ENCODE measurements at places on chromosomes 11 and 22.

DNA sequence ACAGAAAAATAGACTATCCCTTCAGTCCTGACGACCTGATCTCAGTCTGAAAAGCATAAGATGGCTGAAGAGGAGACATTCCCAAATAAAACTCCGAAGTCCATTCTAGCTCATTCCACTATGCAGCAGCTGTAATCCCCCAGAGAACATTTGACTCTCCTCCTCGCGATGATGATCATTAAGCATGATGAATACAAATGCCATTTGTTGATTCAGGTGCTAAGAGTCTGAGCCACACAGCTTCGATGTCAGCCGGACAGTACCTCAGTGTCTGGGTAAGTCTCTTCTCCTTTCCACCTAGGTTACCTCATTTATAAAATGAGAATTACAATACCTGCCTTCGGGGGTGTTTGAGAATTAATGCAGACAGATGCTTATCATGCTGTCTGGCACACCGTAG is 94.8 kb downstream of the TENM4 start:
- DNase-seq = no peak

- DNase-seq = no peak
Observed at GRCh38 chr11:134032043-134032442, 36.8 kb upstream of the JAM3 start.

DNA sequence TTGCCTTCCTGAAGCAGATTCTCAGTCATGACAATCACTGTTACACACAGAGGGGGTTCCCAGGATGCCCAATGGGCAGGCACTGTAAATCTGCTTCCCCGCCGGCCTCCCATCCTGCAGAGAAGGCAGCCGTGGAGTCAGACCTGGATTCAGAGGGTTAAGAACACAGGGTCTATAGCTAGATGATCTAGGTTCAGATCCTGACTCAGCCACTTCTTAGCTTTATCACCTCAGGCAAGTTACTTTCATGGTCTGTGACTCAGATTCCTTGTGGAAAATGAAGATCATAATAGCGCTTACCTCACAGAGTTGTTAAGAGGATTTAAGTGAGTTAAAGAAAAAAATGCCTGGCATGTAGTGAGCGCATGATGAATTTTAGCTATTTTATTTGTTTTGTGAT is 95.9 kb downstream of the TIMP3 start:
- DNase-seq = no peak

DNA sequence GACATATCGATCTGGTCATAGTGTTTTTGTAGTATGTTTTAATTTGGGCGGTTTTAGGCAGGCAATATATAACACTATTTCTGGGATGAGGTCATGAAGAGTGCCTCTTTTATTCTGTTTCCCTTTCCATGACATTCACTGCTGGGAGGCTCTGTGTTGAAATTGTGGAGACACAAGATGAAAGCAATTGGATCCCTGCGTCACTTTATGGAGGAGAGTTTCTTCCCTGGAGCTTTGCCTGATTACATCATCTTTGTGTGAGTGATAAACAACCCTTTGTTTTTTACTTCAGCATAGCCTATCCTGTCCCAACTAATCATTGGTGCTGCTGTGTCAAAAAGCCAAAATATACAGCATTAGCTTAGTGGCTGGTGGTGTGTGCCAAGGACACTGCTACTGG is 48.6 kb downstream of the PARVG start:
- no peak for DNase-seq

DNA sequence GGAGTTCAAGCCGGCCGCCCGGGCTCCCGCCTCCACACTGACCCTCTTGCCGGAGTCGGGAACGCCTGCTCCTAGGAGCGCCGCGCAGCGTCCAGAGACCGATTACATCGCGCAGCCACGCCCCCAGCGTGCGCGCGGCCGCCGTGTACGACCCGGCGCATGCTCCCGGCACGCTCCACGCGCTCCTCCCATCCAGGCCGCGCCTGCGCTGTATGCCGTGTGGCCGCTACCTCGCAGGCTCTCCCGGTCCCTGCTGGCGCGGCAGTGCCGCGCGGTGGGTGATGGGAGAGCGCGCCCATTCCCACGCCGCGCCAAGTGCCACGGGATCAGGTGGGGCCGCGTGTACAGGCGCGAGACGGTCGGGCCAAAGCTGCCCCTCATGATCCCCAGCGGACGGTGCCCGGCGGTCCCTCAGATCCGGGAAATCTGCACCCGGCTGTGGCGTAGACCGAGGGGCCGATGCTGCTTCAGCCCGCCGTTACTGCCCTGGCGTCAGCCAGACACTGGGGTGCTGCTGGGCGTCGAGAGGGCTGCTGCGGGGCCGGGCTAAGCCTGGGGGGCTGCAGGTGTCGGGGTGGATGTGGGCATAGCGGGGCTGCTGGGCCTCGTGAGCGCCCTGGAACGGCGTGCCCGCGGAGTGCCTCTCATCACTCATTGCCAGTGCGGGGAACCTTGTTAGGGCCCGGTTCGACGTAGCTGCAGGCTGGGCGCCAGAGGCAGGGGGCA is at the start of the genes GNB1L and RTL10:
Gene GNB1L, minus strand, starts transcription at position 97 of the 726 bp plus-strand sequence. CDS start 33,519 bp downstream, outside the sequence.
Gene RTL10, minus strand, starts transcription at position 97 of the 726 bp plus-strand sequence. CDS start 2,613 bp downstream, outside the sequence.
- DNase-seq = peak; percentile 97

DNA sequence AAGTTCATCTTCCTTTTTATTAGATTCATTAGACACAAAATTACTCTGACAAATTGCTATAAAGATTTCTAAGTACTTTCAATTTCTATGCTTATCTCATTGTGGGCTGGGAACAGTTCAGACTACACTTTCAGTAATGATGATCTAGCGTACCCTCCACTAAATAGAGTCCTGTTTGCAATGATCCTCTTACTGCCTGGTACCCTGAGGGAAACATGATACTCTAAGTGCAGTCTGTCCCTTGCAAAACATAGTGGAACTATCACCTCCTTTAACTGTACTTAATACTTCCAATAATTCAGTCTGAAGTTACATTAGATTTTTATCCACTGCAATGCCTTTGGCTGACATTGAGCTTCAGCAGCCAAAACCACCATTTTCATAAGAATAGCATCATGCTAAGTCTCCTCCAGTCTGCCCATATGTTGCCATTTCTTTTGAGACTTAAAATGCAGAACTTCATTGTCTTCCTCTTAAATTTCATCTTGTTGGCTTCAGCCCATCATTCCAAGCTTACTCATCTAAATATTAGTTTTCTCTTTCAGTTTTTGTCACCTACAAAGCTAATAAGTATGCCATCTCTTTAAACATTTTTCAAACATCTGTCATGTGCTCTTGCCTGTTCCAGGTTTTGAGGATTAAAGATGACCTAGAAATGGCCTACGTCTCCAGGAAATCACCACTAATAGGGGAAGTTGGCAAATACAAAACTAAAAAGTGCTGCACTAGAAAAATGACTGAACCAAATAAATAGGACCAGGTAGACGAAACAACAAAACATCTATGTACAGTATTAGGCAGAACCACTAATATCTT is 55.5 kb downstream of the PAK1 start:
- no peak for DNase-seq

DNA sequence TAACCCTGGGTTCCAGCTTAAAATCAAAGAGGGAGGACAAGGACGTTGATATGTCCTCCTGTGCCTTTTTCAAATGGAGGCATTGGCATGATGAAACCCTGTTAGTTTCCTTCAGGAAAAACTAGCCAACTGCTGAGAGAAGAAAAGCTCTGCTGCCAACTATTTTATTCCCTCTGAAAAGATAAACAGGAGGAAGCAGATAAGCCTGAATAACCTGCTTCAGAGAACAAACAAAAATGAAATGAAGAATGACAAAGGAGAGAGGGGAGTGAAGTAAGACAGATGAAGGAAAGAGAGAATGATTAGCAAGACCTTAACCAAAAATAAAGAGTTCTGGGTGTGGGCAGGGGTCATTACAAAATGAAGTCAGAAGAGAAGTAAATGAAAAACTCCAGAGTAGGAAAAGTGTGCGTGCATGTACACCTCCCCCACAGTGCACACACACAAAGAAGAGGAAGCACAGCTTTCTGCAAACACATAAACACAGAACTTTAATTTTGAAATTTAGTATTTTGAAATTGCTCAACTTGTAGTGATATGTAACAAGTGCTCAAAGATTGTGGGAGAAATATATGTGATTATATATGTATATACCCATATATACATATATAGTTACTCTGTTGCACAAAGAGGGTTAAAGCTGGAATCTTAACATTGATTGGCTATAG is 332.2 kb downstream of the LUZP2 start:
- no peak for DNase-seq

- DNase-seq = no peak
Observed at GRCh38 chr22:33451866-33452469, 393.8 kb upstream of the SYN3 start.

- DNase-seq = no peak
Observed at GRCh38 chr11:43948341-43949225, 6.1 kb downstream of the C11orf96 start.

DNA sequence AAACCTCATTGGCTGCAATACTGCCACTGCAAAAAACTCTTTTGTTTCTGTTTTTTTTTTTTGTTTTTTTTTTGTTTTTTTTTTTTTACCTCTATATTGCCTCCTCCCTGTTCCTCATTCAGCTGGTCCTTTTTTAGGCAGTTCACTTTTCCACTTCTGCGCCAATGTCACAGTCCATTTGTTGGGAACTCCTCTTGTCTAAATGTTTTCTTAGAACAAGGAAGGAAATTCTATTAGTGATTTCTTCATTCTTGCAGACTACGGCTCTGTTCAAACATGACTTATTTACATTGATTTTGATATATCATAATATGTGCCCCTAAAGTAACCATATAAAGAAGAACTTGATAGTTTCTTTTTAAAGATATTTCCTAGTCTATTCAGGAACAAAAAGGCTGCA is 2.9 kb downstream of the FAM118B start:
- DNase-seq = no peak

DNA sequence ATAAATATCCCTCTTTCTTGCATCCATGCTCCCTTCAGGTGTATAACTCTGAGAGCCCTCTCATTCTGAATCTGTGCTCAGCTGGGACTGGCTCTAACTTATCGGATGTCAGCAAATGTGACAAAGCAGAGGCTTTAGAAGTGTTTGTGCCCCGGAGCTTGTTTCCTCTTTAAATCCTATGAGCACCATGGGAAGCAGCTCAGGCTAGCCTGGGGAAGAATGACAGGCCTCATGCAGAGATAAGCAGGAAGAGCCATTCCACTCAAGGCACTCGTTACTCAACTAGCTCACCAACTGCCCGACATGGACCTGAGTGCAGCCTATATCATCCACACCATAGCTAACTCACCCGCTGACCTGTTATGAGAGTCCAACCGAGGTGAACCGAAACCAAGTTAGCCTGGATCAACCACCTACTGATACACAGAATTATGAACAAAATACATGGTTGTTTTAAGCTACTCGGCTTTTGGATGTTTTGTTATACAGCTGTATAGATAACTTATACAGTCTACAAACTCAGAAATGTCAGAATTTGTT is 990.7 kb downstream of the NTM start:
- peak; percentile 42 for DNase-seq

- DNase-seq = no peak
Observed at GRCh38 chr11:111445586-111445985, 66.5 kb upstream of the POU2AF1 start.

DNA sequence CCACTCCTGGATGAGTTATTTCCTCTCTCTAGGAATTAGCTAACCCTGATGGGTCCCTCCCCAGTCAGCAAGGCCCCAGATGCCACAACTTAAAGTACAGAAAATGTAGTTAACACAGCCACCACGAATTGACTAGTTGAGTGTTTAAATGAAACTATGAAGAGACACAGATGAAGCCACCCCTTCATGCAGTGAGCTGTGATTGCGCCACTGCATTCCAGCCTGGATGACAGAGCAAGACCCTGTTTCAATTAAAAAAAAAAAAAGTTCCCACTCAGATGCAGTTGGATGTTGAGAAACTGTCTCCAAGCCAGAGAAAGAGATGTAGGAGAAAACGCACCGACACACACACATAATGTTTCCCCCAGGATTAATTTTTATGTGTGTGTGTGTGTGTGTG is 53.3 kb downstream of the SCN3B start:
- DNase-seq = peak; percentile 32

- DNase-seq = no peak
Observed at GRCh38 chr11:12592283-12592682, 81.9 kb upstream of the TEAD1 start.

GRCh38 chr22:20218987-20219386 is 49.1 kb downstream of the RTN4R start:
- DNase-seq = no peak

DNA sequence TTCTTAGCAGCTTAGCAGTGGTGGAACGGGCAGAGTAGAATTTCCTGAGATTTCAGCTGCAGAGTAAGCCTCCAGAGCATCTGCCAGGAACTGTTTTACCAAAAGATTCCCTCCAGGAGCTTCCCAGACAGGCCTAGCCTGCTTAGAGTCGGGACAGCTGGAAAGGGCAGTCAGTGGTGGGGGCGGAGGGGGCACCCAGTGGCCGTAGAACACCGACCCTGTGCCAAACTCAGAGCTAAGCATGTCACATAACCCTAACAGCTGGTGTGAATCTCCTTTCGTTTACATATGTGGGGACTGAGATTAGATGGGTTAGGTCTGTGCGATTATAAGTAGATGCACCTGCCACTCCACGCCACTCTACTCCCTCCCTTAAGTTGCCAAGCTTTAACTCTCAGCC is 80.0 kb upstream of the CRTAM start:
- peak; percentile 68 for DNase-seq

DNA sequence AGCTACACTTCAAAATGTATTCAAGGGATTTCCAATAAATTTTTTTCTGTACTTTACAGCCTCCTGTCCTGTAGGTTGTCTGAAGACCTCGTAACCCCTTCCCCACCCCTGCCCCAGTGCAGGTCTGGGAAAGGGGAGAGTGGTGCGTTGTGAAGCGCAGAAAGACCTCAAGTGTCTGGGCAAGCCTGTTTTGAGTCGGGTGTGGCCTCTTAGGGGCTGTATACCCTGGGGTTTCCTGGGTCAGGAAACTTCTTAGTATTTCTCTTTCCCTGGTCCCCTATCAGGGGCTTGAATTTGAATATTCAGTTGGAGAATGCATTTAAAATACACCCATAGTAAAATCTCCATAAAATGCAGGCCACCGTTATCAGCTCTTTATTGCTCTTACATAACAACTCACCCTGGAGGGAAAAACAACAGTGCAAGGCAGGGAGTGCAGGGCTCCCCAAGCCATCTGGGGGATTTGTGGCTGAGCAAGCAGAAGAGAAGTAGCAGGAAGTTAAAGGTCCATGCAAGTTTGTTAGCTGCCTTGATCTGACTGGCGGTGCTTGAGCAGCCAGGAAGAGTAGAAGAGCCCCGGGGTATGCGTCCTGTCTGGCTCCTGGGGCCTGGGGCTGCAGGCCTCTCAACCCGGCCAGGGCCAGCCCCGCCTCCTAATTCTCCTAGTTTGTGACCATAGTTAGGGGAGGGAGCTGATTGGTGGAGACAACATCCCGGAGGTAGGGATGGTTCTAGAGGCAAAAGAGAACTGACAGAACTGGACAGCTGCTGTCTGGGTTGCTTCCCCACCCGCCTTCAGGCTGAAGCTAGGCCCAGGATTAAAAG is 25.7 kb downstream of the ARHGAP1 start:
- DNase-seq = no peak

- no peak for DNase-seq
Observed at GRCh38 chr11:6604790-6605189, 1.2 kb downstream of the ILK start.

- peak; percentile 29 for DNase-seq
Observed at GRCh38 chr22:37454857-37455686, 27.8 kb upstream of the ELFN2 start.

Data from A673 (cell line).